AG10803 (cell line): ENCODE measurements at places on chromosomes 7 and 10.

DNA sequence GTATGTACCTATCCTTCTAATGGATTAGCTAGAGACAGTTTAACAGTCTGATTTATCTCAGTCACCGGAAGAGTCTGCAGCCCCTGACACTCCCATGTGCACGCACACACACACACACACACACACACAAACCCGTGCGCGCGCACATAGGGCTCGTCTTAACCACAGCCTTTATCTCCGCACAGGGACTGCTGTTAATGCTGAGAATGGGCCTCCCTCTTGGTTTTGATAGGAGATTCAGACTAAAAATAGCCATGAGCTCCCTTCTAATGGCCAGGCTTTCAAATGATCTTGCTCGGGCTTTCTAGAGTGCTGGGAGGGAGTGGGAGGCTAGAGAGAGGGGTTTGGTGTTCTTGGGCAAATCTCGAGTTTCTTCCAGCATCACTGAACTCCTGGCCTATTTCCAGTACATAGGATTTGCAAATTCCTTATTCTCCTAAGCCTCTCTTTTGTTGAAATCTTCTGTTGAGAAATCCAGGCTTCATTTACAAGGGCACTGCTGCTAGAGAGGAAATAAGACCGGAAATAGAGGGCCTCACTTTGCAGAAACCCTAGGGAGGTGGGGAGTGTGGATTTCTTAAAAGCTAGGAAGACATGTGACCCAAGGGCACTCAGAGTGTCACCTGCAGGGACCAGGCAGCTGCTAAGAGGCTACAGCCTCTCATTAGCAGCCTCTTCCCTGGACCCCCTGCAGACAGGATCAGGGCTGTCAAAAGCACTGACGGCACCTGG lies 2.4 kb downstream of the TMEM72 start:
- no peak for DNase-seq

DNA sequence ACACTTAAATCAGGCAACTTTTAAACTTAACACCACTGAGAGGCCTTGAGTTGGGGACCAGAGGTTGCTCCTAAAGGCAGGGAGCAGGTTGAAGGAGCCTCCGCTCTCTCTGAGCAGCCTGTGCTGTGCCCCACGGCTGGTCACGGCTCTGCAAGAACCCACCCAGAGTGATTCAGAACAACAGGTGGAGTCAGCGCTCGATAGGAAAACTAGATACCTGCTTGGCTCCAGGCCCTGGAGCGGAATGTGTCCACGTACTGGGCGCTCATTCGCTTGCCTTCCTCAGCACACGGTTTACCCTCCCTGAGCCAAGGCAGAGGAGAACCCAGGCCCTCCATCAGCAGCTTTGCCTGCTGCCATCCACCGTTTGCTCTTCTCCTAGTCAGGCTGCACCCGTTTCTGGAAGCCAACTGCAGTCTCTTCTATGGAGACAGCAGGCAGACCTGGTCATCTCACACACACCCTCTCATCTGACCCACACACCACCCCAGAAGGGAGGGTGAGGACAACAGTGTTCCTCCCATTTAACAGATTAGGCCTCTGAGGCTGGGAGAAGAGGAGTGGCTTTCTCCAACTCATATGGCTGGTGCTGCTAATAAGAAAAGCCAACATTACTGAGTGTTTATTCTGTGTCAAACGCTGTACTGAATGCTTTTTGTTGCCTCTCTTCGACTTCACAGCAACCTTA lies 37.6 kb upstream of the PDCD4 start:
- DNase-seq = no peak

GRCh38 chr7:37698276-37698675 lies 14.7 kb downstream of the GPR141 start:
- DNase-seq = no peak

DNA sequence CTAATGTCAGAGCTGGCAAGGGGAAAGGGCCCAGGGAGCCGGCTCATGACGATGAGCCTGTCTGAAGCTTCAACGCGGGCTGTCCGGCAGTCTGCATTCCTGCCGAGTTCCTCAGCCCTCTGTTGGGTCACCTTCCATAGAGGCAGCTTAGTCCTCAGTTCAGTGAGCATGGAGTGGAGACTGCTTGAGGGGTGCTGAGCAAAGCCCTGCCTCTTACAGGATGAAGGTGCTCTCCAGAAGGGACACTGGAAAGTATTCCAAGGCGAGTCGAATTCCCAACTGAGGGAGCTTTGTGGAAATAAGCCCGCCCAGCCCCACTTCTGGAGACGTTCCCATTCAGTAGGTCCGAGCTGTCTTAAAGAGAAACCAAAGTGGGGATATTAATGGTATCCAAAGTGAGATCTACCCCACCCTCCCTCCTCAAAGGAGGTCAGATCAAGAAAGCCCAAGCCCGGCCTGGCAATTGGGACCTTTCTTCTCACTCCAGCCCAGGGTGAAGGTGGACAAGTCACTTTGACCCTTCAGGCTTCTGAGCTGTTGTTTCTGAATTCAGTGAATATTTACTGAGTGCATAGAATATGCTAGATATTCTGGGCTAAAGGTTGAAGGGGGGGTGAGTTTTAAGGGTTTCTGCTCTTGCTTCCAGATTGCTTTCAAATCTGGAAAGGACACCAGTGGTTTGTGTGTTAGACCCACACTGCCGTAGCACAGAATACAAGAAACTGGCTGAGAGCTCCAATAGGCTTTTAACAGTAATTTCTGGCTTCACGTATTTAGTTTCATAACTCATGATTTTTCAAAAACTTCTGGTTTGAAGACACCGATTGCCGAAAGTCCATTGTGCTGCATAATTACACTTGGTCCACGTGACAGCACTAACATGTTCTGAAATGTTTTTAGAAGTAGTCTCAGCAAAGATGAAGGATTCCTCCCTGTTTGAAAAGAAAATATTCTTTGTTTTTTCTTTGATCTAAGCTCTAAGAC lies 3.5 kb downstream of the EGFR start:
- DNase-seq = peak; percentile 68

- no peak for DNase-seq
Measured at GRCh38 chr10:44435196-44435595, 50.3 kb upstream of the CXCL12 start.

GRCh38 chr7:111785076-111785475 lies 222.8 kb upstream of the IMMP2L start:
- no peak for DNase-seq

DNA sequence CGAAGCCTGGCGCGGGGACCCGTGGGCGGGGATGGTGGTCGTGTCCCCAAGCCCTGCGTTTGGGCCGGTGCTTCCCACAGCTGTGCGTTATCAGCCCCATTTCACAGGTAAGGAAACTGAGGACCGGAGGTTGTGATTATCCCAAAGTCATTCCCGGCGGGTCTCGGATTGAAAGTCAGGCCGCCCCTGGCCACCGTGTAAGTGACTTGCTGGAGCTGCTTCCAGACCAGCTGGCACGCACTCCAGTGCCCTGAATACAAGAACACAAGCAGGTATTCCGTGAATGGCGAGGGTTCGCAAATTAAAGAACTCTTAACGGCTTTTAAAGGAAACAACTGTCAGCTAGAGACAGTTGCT lies 675 bp upstream of the ATE1 start:
- DNase-seq = peak; percentile 47

DNA sequence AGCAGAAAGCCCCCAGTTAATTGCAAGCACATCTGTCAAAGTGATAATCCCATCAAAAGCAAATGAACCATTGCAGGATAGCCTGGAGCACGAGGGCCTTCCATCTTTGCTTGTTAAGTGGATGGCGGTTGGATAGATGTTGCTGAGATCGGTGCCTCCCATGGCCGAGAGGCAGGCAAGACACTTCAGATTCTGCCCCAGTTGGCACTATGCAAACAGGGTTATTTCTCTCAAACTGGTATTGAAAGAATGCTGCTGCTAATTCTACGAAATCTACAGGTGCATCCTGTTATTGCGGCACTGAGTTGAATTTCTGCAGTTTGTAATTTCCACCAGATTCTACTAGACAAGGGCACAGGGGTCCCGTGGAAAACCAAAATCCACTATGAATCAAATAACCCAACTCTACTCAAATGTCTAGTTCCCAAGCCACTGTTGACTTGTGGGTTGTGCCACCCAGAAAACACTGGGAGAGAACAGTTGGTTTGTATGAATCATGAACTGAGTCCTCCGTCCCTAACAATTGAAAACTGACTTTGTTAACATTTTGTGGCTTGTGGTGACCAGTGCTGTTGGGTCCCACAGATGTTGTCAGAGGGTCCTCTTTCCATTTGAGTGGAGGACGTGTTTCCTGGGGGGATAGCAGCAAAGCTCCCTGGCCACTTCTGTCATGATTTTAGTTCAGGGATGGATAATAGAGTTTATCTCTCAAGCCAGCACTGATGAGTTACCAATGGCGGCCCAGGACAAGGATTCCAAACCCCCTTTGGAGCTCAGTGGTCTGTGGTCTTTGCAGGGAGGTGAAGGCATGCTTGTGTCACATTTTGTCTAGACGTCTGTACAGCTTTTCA lies 7.1 kb upstream of the IL2RA start:
- no peak for DNase-seq

- DNase-seq = peak; percentile 43
Measured at GRCh38 chr10:71812016-71812912, 38.8 kb downstream of the PSAP start.

GRCh38 chr7:25798344-25798743 lies 353.7 kb upstream of the NFE2L3 start:
- no peak for DNase-seq

- peak; percentile 43 for DNase-seq
Measured at GRCh38 chr10:77180794-77181193, 456.8 kb downstream of the KCNMA1 start.

DNA sequence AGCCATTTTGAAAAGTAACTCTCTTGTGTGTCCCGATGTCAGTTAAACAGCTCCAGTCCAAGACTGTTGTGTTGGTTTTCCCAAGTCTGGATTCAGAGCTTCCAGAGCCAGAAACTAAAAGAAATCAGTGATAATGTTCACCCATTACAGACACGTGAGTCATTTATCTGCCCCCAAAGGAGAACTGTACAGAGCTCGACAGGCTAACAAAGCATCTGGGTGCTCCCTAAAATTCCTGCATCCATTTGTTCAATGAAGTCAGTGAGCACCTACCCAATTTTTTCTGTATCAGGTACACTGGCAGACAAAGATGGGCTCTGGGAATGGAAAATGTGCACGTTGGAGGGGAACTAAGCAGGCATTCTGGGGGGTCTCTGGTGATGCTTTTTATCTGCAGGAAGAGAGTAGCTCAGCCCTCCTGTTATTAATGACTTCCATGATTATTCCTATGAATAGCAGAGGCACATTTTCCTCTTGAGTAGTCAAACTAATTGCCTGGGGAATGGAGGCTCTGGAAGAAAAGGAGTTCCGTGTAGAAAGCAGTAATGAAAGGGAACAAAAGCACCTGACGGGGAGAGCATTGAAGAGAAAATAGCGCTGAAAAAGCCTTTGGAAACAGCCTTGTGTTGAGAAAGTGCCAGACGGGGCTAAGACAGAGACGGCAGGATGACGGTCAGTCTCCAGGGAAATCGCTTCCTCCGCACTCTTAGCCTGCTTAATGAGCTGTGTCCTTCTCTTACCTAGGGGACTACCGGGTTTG lies 75.3 kb downstream of the GAD2 start:
- DNase-seq = no peak

DNA sequence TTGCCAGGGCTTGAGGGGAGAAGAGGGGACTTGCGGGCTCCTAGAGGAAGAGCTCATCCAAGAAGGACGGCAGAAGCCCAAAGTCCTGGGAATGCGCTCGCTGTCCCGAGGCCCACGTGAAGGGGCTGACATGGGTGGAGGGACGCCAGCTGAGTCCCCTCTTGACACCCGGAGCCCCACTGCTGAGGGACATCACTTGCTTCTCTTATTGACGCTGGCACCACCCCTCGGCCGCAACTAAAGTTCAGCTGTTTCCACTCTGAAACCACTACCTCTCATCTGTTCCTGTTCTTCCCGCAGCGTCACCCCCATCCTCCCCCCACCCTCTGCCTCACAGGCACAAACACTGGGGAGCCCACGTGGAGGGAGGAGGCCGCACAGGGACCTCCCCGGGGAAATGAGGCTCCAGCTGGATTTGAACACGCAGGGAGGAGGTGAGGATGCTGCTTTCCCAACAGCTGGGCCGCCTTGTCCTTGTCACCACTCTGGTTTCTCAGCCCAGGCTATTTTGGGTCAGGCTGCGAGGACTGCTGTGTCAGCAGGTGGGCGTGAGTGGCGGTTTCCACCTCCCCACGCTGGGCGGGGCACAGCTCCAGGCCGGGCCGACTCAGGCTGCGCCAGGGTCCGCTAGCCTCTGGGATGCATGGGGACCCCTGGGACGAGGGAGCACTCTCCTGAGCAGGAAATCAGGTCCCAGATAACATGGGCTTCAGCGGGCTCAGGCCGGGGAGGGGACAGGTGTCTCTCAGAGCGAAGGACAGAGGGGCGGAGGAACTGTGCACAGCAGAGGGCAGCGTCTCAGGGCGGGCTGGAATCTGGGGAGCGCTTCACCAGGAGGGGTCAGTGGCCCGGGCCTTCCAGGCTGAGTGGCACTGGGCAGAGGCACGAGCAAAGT lies 156.3 kb downstream of the ZNF248 start:
- DNase-seq = no peak

DNA sequence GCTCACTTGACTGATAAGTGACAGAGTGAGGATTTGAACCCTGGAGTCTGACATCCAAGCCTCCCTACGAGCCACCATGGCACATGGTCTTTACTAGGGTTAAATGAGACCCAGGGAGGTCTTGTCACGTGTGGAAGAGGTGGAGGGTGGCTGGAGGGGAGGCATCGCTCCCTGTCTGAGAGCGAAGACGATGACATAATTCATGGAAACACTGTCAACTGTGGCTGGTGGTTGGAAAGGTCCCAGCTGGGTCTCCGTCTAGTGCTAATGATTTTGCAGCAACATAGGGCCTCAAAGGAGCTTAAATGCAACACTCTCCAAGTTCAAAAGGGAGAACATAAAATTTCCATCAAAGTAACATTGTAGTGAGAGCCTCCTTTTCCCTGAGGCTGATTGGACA lies 99.9 kb upstream of the BAIAP2L1 start:
- no peak for DNase-seq

GRCh38 chr7:48426966-48427555 lies 255.8 kb downstream of the ABCA13 start:
- DNase-seq = peak; percentile 45

- no peak for DNase-seq
Measured at GRCh38 chr10:22314852-22315251, 1.3 kb upstream of the COMMD3 start.

- DNase-seq = no peak
Measured at GRCh38 chr10:66684581-66684980, 241.3 kb upstream of the LRRTM3 start.

DNA sequence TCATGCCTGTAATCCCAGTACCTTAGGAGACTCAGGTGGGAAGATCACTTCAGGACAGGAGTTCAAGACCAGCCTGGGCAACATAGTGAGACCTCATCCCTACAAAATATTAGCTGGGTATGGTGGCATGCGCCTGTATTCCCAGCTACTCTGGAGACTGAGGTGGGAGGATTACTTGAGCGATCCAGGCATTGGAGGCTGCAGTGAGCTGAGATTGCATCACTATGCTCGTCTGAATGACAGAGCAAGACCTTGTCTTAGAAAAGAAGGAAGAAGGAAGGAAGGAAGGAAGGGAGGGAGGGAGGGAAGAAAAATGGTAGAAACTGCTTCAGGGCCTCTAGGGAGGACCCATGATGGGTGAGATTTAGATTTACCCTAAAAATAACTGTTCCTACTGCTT lies 112.3 kb downstream of the SPDYE5 start:
- no peak for DNase-seq
